ENCODE measurements at places on chromosomes 4 and X.
A peak's percentile ranks its signal among the peaks of the same experiment; 100 is the strongest.

DNA sequence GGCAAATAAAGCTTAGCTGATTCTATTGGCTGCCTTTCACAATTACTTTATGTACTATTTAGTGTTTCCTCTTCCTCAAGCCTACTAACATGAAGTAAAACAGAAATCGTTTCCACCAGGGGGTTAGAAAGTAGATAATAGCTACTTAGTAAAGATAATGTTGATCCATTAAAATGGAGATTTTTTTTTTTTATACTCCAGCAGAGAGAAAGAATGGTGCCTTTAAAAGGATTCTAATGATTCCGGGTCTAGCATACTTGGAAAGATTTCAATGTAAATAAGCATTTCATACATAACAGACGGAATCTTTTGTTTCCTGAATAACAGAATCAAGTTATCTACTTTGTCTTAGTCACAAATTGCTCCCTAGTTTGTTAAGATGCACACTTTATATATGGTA lies 37.1 kb downstream of the GK start:
- DNase-seq, result no peak

GRCh38 chr4:76705472-76705871 lies 192.5 kb downstream of the SOWAHB start:
- DNase-seq, result no peak

GRCh38 chr4:188282471-188283232 lies 143.4 kb downstream of the TRIML1 start:
- no peak for DNase-seq

- DNase-seq, result no peak
Measured at GRCh38 chrX:24526616-24527015, 61.5 kb downstream of the PDK3 start.

DNA sequence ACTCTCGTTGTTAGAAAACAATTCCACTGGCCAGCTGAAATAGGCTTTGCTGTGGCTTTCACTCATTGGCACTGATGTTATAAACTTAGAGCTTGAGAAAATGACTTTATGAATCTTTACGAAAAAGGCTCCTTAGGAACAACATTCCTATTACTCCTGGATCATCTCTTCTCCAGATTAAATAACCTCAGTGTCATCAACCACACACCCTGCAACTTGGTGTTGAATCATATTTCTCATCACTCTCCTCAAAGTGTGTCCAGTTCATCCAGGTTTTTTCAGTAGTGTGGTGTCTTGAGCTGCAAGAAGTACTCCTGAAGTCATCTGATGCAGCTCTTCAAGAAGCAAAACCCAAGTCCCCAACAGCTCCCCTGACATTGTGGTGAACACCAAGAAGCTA lies 28.1 kb upstream of the ANOS1 start:
- no peak for DNase-seq

GRCh38 chr4:146916479-146917076 lies 29.1 kb downstream of the TTC29 start:
- peak; percentile 14 for DNase-seq

DNA sequence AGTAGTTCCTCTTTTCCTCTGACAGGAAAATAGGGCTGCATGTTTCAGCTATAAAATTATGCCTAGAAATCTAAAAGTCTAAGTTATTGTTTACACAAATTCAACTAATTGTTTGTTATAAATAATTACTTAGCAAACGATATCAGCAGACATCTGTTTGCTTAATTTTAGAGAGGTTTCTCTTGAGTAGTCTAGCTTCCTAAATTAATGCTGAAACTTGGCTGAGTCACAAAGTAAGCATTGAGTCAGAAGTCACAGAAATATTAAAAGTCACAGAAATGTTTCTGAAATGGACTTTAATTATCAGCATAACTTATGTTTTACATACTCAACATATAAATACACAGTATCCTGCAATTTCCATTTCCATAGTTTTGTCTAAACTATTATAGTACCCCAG lies 1044.0 kb downstream of the CCSER1 start:
- no peak for DNase-seq

DNA sequence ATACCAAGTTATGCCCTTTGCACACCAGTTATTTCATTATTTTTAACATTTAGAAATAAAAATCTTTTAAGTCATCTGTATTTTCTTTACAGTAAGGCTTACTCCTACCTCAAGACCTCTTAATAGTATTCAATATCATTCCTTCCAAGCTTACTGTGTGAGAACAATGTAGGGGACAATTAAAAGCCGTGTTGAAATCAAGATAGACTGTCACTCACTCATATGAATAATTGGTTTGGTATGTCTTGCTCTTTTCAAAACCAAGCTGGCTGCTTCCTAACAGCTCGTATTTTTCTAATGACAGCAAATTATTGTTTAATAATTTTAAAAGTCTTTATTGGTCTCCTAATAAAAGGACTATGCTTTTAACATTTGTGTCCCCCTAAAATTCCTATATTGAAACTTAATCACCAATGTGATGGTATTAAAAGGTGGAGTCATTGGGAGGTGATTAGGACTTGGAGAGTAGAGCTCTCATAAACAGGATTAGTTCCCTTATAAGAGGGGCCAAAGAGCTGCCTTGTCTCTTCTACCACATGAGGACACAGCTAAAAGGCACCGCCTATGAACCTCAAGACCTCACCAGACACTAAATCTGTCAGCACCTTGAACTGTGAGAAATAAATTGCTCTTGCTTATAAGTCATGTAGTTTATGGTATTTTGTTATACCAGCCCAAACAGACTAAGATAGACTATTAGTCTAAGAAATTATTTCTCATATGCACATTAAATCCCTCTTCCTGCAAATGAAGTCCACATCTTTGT lies 4.1 kb downstream of the ABCB7 start:
- DNase-seq, result no peak

GRCh38 chr4:6723851-6724250 lies 7.9 kb downstream of the BLOC1S4 start:
- DNase-seq, result no peak
